ENCODE measurements at places on chromosomes 2 and 18. TPM values are rescaled to one million over a fixed set of nuclear protein-coding genes. Genes with fewer than 3 reads are reported as not detected.

RSAD2 gene
- total RNA-seq = 1.5 TPM

GRCh38 chr2:19360966-19361321, 2.5 kb upstream of the OSR1 start:
- H3K27me3 ChIP-seq = no peaks in the 10 kb centered on the region
- peak overlapping the region; percentile 71 for H3K4me3 ChIP-seq
- DNase-seq = no peak
- no peaks in the 10 kb centered on the region for H3K36me3 ChIP-seq
- H3K4me1 ChIP-seq = peaks cover 65% of the 10 kb centered on the region

PPP3R1 gene
- 64.2 TPM for total RNA-seq

DNA sequence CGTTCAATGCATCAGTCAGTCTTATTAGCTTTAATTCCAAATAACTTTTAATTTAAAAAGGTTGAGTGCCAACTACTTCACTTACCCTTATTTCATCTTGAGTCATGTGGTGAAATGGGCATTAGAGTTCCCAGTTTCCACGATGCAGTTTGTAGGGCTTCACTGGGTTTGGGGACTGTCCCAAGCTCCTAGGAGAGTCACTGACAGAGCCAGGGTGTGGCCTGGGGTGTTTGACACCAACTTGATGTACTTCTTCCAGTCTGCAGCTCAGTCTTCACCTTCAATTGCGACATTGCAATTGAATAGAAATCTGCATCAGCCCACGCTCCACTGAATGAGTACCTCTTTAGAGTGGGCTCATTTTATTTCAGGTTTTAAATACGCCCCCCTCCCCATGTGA, 165.3 kb downstream of the ARL4C start:
- H3K4me1 ChIP-seq = peaks cover 6% of the 10 kb centered on the region
- DNase-seq = no peak
- no peaks in the 10 kb centered on the region for H3K27me3 ChIP-seq
- H3K27ac ChIP-seq = no peak overlapping the region

GPAT2 gene
- total RNA-seq = 3.6 TPM

C1QL2 gene
- total RNA-seq = not detected

GPR75 gene
- 5.8 TPM for total RNA-seq

MC5R gene
- not detected for total RNA-seq

DLX2 gene
- total RNA-seq = 0.52 TPM

DNA sequence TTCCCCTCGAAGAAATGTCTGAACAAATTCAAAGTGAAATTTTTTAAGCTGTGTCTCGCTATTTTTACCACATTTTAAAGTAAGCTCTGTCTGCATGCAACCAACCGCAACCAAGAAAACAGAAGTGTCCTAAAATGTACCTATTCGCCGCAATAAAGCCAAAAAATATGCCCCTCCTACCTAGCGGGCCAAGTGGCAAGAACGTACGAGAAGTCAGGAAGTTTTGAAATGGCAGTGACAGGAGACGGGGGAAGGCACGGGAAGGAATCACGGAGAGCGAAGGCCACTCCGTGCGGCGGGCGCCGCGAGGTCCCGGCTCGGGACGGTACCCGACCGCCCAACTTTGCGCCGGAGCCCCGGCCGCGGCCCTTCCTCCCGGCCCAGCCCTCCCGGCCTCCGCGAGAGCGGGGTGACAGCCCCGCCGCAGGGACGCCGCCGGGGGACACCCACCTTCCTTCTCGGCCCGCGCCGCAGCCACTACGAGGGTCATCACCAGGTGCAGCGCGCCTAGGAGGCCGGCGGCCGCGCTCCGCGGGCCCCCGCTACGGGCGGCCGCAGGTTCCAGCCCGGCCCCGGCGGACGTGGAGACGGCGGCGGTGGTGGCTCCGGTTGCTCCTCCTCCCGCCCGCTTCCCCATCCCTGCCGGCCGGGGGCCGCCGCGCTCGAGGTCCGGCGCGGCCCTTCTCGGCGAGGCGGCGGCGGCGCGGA, 568 bp downstream of the TMEM131 start:
- peak overlapping the region; percentile 89 for H3K4me3 ChIP-seq
- peak overlapping the region; percentile 82 for H3K27ac ChIP-seq
- H3K27me3 ChIP-seq = no peaks in the 10 kb centered on the region
- peaks cover 39% of the 10 kb centered on the region for H3K4me1 ChIP-seq

PTCD3 gene
- 174 TPM for total RNA-seq

PIEZO2 gene
- not detected for total RNA-seq

GRCh38 chr2:14516844-14517243, 115.7 kb upstream of the LRATD1 start:
- no peak for DNase-seq
- H3K36me3 ChIP-seq = no peaks in the 10 kb centered on the region
- H3K4me1 ChIP-seq = no peaks in the 10 kb centered on the region
- H3K27ac ChIP-seq = no peak overlapping the region
- H3K27me3 ChIP-seq = no peaks in the 10 kb centered on the region

REG3A gene
- total RNA-seq = not detected

- no peaks in the 10 kb centered on the region for H3K27me3 ChIP-seq
- H3K4me3 ChIP-seq = no peak overlapping the region
- no peak overlapping the region for H3K27ac ChIP-seq
- DNase-seq = no peak
- peaks cover 4% of the 10 kb centered on the region for H3K4me1 ChIP-seq
Observed at GRCh38 chr18:76394780-76395476, 100.1 kb downstream of the ZNF516 start.

CREG2 gene
- not detected for total RNA-seq

SNORC gene
- total RNA-seq = 0.94 TPM

SH3BP4 gene
- 1.5 TPM for total RNA-seq

SCN1A gene
- total RNA-seq = not detected

DNA sequence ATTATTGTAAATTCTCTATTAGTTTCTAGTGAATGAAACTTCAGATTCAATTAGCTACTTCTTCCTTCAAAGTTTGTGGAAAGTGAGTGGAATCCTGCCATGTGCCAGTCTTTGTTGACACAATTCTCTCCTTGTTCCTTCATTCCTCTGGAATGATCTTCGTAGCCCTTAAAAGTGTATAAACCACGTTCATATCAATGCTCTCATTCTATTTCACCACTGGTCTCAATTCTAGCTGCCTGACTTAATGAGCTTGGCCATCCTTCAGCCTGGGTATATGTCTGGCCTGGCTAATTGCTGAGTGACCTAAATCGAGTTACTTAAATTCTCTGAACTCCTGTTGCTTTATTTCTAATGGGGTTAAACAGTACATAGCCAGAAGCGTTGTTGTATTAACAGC, 43.5 kb downstream of the INSIG2 start:
- peaks cover 3% of the 10 kb centered on the region for H3K4me1 ChIP-seq
- no peaks in the 10 kb centered on the region for H3K36me3 ChIP-seq
- DNase-seq = no peak

ALLC gene
- not detected for total RNA-seq

ARHGAP28 gene
- not detected for total RNA-seq

DNA sequence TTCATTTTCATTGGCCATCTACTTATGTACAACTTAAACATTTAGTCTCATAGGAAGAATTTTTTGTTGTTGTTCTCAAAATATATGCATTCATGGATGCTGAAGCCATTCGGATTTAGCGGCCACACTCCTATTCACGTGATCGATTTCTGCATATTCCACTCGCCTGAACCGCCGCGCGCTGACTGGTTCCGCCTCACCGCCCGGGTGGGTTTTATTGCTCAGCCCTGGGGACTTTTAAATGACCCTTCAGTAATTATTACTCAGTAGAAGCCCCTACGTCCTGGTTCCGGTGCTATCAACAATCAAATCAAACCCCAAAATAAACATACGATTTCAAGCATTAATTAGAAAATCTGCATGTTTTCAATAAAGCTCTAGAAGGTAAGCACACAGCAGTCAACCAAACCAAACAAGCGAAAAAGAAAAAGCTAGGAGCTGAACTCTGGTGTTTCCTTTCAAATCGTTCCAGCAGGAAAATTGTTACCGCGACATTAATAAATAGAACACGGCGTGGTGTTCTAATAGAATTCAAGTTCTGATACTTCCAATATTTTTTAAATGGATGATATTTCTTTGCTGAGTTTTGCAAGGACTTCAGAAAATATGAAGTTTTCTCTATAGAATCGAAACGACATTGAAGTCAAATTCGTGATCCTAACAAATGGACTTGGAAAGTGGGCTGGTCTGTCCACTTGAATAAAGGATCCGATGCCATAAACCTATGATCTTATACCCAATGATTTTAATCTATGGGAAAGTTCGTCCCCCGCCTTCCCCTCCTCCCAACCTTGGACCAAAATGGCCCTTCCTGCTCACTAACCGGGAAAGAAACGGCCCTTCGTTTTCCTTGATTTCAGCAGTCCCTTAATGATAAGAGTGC, 9.3 kb downstream of the PAX3 start:
- DNase-seq = no peak
- H3K4me1 ChIP-seq = no peaks in the 10 kb centered on the region
- no peak overlapping the region for H3K4me3 ChIP-seq
- no peak overlapping the region for H3K27ac ChIP-seq
- peaks cover 47% of the 10 kb centered on the region for H3K27me3 ChIP-seq
- no peaks in the 10 kb centered on the region for H3K36me3 ChIP-seq

- DNase-seq = no peak
- H3K4me3 ChIP-seq = peak overlapping the region; percentile 96
- H3K4me1 ChIP-seq = peaks cover 13% of the 10 kb centered on the region
- peaks cover 5% of the 10 kb centered on the region for H3K27me3 ChIP-seq
- peak overlapping the region; percentile 91 for H3K27ac ChIP-seq
Observed at GRCh38 chr2:210170196-210170445, 1.1 kb downstream of the KANSL1L start.

ANO7 gene
- 1.8 TPM for total RNA-seq

MGAT5 gene
- total RNA-seq = 177 TPM

DNA sequence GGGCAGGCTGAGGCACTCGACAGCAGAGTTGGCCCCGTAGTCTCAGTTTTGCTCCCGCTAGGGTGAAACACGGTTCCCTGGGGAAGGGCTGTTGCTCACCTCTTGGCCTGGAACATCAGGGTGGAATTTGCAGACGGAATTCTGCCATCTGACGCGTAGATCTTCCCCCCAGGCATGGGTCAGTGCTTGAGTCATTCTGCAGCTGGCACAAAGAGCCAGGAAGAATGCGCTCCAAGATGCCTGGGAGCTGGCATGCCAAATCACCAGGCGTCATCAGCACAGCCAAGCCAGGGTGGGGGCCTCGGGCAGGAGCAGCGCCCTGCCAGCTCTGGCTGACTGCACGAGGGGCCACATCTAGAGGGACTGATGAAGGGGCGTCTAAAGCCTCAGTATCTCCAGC, 42.7 kb downstream of the ODC1 start:
- peaks cover 58% of the 10 kb centered on the region for H3K4me1 ChIP-seq
- no peak overlapping the region for H3K4me3 ChIP-seq
- H3K27me3 ChIP-seq = no peaks in the 10 kb centered on the region
- H3K27ac ChIP-seq = no peak overlapping the region
- no peak for DNase-seq

- no peak overlapping the region for H3K27ac ChIP-seq
- no peak for DNase-seq
- peaks cover 10% of the 10 kb centered on the region for H3K27me3 ChIP-seq
- H3K4me1 ChIP-seq = peaks cover 9% of the 10 kb centered on the region
- no peak overlapping the region for H3K4me3 ChIP-seq
Observed at GRCh38 chr2:27115519-27115918, 3.4 kb downstream of the CGREF1 start.

- no peak overlapping the region for H3K27ac ChIP-seq
- no peak for DNase-seq
- H3K27me3 ChIP-seq = no peaks in the 10 kb centered on the region
- no peaks in the 10 kb centered on the region for H3K4me1 ChIP-seq
- no peak overlapping the region for H3K4me3 ChIP-seq
- H3K36me3 ChIP-seq = no peaks in the 10 kb centered on the region
Observed at GRCh38 chr2:128786316-128786715, 467.6 kb upstream of the HS6ST1 start.

RNU2-63P gene
- 8.9 TPM for total RNA-seq

- H3K27ac ChIP-seq = peak overlapping the region; percentile 76
- H3K4me1 ChIP-seq = peaks cover 20% of the 10 kb centered on the region
- no peaks in the 10 kb centered on the region for H3K27me3 ChIP-seq
- peak overlapping the region; percentile 64 for H3K4me3 ChIP-seq
- no peaks in the 10 kb centered on the region for H3K36me3 ChIP-seq
- peak; percentile 67 for DNase-seq
Observed at GRCh38 chr18:75070625-75071483, 138.1 kb downstream of the PTGR3 start.

TLX2 gene
- not detected for total RNA-seq

DNA sequence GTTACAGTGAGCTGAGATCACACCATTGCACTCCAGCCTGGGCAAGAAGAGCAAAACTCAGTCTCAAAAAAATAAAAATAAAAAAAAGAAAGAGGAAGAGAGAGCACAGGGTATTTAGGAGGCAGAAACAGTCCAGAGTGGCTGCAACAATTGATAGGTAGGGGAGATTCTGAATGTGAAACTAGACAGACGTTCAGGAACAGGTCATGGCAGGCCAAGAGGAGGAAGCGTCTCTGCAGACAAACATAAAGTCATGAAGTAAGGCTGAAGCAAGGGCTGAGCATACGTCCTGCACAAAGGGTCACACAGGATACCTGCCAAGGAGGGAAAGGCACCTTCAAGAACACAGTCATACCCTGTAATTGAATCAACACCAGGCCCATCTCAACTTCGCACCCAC, 64.1 kb upstream of the ZNF532 start:
- H3K27ac ChIP-seq = peak overlapping the region; percentile 45
- no peak overlapping the region for H3K4me3 ChIP-seq
- no peaks in the 10 kb centered on the region for H3K36me3 ChIP-seq
- H3K27me3 ChIP-seq = no peaks in the 10 kb centered on the region

DNA sequence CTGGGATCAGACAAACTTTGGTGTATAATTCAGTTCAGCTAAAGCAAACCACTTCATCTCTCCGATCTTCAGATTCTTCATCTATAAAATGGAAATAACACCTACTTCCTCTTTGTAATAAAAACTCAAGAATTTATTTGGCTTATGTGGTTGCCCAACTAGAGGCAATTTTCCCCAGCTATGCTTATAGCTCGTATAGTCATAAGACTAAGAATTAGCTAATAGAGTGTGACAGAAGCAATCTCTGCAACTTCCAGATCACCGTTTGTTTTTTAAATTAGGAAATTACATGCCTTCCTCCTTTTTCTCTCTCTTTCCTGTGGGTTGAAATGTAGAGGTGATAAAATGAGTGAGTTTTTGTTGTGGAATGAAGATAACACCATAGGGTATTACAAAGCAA, 35.3 kb upstream of the KCNF1 start:
- no peaks in the 10 kb centered on the region for H3K27me3 ChIP-seq
- no peak for DNase-seq
- no peaks in the 10 kb centered on the region for H3K4me1 ChIP-seq
- no peak overlapping the region for H3K4me3 ChIP-seq
- H3K27ac ChIP-seq = no peak overlapping the region

- no peaks in the 10 kb centered on the region for H3K27me3 ChIP-seq
- no peak overlapping the region for H3K4me3 ChIP-seq
- H3K27ac ChIP-seq = no peak overlapping the region
- peaks cover 35% of the 10 kb centered on the region for H3K4me1 ChIP-seq
- peaks cover 6% of the 10 kb centered on the region for H3K36me3 ChIP-seq
Observed at GRCh38 chr2:28754321-28754720, 2.7 kb downstream of the PPP1CB start.

SLC23A3 gene
- 16.6 TPM for total RNA-seq

CD8B2 gene
- total RNA-seq = not detected

TMEM163 gene
- total RNA-seq = 6.2 TPM

TUBB8B gene
- 0.49 TPM for total RNA-seq

All from B cell (primary cell).